ENCODE measurements at places on chromosomes 1 and 21.

DNA sequence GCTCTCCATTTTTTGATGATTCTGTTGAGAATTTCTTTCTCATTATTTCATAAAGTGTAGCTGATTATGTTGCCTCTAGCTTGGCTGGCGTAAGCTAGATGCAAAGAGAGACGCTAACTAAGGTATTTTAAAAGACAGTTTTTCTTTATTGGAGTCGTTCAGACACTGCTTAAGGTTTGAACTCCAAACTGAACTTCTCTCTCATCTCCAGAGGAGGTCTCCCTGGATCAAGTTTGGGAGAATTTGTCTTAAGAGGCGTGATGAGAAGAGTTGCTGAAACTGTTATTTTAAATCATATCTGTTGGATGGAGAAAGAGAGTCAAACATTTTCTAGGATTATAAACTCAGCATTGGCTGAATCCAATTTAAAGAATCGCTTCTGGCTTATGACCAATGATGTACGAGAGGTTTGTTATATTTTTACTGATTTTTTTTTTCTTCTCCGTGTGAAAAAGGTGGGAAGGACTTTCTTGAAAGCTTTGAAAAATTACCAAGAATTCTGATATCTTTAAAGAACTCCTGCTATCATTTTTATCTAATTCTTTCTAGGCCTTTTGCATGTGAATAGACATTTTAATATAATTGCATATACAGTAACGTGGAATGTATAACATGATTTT, 34.0 kb downstream of the MAP3K7CL start:
- DNase-seq: no peak

- DNase-seq: no peak
These were observed 44.7 kb upstream of the DISC1 start for GRCh38 chr1:231581859-231582258.

- DNase-seq: no peak
These were observed 25.3 kb downstream of the CEP104 start for GRCh38 chr1:3831689-3832088.

GRCh38 chr1:59013276-59013927, 229.6 kb upstream of the JUN start:
- no peak for DNase-seq

DNA sequence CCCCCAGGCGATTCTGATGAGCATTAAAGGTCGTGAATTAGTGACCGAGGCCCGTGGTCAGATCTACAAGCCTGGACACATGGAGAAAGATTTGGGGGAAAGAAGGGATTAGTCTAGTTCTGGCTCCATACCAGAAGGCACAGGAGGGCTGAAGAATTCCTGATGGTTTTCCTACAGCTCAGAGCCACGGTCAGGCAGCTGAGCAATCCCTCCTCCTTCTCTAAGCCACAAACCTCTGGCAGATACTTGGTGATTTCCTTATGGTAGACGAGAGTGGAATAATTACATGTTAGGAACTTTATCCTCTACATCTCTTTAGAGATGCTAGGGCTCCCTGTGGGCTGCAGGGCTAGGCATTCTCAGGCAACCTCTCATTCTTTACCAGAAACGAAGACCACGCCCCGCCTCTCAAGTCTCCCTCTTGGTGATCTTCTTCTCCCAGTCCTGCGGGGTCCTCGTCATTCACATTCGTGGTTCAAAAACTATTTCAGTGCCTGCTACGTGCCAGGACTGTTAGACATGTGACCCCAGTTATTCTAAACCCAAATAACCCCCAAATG, 20.5 kb upstream of the ZBTB18 start:
- no peak for DNase-seq

DNA sequence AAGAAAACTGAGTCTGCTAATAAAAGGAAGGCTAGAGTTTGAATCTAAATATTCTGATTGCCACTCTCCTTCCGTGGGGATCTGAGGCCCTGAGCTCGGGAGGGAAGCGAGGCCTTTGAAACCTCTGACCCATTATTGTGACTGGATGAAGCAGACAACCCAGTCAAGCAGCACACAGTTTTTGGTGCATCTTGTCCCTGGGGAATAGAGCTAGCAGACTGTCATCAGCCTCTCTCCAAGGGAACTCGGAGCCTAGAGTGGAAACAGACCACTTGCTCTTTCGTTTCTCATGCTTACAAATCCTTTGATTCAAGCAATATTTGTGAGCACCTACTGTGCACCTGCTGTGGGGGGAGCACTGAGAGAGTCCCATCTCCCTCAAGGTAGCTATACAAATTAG, 133.2 kb upstream of the KLHDC7A start:
- no peak for DNase-seq

- no peak for DNase-seq
These were observed 1943.0 kb downstream of the MRPL39 start for GRCh38 chr21:23664193-23664694.

DNA sequence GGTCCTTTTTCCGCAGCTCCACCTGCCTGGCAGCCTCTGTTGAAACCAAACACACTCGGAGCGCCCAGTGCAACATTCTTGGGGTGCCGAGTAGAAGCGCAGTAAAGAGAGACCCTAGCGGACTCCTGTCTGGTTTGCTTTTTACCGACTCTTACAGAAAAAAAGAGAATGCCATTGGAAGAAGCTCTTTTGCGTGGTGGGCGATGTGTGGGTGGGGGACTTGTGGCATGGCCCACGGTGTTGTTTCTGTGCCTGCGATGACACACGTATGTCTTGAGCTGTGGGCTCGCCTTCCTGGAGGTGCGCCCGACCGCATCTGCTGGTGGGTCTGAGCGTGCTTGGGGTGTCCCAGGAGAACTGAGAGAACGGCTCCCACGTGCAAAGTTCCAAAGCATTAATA, 7.3 kb upstream of the BARHL2 start:
- DNase-seq: no peak

DNA sequence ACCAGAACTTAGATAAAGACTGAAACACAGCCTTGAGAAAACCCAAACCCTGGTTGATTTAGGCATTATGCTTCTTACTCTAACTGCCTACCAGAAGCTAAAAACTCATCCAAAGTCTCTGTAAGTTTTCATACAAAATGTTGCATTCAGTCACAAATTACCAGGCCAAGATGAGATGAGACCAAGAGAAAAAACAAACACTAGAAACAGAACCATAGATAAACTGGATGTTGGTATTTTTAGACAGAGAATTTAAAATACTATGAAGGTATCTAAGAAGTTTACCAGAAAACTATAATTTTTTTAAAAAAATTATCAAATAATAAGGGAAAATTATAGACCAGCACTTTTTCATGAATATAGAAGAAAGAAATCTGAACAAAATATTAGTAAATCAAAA, 180.5 kb downstream of the VPS13D start:
- DNase-seq: no peak

DNA sequence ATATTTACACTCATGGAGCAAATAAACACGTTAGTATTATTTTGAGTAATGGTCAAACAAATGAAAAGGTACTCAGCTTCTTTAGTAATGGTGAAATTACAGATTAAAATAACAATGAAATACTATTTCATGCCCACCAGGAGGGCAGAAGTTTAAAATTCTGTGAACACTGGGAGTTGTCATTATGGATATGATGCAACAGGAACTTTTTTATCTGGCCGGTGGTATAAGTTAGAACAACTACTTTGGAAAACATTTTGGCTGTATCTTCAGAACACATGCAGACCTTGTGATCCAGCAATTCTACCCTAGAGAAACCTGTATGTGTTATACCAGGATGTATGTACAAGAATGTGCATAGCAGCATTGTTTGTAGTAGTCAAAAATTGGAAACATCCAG, 23.2 kb upstream of the PPP1R8 start:
- DNase-seq: no peak

- DNase-seq: no peak
These were observed 14.7 kb upstream of the POFUT2 start for GRCh38 chr21:45302082-45303061.

DNA sequence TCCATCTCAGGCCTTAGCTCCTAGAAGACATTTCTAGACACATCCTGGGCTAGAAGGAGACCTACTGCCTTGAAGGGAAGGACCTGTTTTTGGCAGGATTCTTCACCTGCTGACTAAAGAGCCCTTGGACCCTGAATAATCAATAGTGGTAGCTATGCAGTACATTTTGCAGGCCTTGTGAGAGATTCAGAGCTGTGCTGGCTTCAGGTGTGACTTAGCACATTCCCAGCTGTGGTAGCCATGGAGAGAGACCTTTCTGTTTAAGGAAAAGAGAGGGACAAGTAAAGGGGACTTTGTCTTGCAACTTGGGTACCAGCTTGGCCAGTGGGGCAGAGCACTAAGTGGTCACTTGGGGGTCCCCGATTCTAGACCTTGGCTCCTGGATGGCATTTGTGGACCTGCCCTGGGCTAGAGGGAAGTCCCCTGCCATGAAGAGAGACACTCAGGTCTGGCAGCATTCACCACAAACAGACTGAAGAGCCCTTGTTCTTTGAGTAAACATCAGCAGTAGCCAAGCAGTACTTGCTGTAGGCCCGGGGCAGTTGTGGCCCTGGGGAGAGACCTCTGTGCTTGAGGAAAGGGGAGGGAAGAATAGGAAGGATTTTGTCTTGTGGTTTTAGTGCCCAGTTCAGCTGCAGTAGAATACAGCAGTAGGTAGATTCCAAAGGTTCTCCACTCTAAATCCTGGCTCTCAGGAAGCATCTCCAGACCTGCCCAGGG, 26.2 kb upstream of the CD1A start:
- DNase-seq: no peak

DNA sequence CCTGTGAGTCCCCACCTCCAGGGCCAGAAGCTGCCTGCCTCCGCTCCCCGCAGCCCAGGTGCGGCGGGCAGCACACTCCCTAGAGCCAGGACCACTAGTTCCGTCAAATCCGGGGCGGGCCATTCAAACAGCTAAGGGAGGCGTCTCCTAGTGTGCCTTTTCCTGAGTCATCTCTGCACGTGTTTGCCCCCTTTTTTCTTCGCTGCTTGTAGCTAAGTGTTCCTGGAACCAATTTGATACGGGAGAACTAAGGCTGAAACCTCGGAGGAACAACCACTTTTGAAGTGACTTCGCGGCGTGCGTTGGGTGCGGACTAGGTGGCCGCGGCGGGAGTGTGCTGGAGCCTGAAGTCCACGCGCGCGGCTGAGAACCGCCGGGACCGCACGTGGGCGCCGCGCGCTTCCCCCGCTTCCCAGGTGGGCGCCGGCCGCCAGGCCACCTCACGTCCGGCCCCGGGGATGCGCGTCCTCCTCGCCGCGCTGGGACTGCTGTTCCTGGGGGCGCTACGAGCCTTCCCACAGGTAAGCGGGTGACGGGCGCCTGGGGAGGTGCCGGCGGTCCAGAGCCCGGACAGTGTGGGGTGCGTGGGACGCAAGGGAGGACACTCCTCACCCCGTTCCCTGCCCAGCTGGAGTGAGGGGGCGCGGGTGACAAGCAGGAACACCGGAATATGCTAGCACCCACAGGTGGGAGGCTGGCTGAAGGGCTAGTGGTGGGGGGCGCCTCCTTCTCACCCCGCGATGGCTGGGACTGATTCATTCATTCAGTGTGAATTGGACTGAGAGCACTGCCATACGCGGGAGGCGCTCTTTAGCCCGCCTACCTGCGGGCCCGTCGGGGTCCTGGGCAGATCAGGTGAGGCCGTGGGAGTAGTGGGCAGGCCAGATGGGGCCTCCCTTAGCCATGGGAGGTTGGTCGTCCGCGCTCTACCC, at the start of gene TNFRSF8:
TNFRSF8 (plus strand) TSS at position 163 of the 932 bp plus-strand sequence; CDS start at position 459, 296 bp downstream.
- DNase-seq: no peak

DNA sequence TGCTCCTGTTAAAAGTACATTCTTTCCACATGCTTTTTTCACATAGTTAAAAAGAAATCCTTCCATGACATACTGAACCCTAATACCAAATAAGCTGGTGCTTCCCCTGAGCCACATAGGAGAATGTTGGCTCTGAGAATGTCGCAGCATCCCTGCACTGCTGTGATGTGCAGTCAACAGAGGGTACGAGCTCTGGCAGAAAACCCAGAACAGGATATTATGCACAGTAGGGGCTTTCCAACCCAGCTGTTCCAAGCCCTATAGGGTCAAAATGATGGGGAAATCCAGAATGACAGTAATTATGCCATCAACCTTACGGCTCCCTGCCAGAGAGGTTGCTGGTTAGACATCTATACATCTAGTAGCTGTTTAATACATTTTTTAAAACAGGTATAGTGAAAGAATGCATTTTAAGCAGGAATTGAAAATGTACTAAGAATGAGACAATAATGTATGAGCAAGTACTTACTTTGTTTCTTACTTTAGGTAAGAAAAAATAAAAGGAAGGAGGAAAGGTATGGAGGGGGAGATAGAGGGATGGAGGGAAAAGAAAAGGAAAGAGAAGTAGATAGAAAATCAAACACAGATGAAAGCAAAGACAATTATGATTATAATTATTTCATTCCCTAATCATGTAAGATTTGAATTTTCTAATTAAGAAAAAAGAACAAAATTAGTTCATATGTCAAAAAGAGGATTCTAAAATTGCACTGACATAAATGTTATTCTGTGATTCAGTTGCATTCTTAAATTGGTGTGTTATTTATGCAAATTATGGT, 126.0 kb downstream of the NR5A2 start:
- DNase-seq: no peak

DNA sequence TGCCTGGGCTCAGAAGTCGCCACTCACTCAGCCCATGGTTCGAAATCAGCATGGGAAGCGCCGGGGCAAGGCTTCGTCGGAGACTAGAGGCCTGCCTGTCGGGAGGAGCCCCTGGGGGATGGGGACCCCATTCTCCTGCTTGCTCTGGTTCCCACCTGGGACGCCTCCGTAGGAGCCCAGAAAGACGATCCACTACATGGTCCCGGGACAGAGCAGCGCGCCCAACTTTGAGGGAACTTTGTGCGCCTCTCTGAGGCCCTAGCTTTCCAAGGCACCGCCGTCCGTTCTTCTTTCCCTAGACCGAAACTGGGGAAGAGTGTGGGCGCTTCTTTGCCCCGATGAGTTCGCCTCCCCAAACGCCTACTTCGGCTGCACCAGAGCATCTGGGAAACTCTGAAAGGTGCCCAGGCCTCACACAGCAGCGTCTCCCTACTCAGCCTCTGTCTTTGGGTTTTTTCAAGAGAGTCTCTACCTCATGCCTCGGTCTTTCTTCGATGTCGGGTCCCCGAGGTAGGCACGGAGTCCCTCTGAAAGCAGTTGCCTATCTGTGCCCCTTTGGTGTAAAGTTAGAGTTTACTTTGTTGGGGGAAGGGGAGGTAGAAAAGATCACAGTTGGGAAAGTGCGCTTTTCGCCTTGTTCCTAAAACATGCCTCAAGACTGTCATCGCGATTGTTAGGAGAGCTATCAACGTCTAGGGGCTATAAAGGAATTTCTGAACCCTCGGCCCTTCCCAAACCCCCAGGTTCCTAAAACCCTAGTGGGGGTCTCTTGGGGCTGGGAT, 14.0 kb downstream of the NR5A2 start:
- DNase-seq: no peak

DNA sequence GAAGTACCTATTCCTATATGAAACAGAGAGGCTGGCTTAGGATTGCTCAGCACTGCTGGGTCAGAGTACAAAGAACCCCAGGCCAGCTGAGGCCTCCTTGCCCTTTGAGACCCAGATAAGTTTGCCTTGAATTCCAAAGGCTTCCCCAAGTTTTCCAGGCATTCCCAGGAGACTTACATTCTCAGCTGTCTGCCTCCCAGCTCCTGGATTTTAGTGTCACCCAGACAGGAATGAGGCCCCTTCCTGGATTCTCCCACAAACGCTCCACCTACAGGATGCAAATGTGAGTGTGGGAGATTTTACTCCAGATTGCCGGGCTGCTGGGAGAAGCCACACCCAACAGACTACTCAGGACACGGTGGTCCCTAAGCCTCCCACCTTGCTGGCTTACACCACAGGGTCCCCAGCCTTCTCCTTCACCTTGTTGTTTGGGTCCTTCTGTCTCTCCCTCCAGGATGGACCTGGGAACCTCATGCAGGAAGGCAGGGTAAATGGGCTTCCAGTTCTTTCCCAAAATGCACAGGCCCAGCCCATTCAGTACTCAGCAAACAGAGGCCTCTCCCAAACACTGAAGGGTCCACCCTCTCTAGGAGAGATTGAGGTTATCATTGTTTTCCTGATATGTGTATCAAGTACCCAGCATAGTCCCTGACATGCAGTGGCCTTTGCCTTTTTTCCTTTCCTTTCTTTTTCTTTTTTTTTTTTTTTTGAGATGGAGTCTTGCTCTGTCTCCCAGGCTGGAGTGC, 10.6 kb downstream of the RHBG start:
- no peak for DNase-seq

Data from keratinocyte (primary cell).